ENCODE measurements at places on chromosomes 6 and 20. TPM values are rescaled to one million over a fixed set of nuclear protein-coding genes. Genes with fewer than 3 reads are reported as not detected.

EPB41L1 gene
- 2.3 TPM for total RNA-seq

- DNase-seq = no peak
These were observed 50.9 kb upstream of the PDE10A start for GRCh38 chr6:165713845-165714466.

- no peak for DNase-seq
These were observed 60.0 kb upstream of the BTN3A2 start for GRCh38 chr6:26304797-26305640.

DNA sequence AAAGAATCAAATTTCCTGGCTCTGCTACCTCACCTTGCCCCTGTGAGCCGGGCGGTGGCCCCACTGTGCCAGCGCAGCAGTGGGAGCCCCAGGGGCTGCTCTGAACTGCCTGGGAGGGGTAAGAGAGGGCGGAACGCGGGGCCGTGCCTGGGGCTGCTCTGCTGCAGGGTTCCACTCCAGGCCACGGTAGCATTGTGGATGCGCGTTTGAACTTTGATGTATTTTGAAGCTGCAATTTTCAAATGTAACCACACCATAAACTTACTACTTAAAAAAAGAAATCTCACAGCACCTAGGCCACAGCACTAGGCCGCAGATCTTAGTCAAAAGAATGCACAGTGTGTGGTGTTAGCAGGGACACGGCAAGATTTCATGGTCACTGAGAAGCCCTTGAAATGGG lies 57.5 kb downstream of the PRDM1 start:
- no peak for DNase-seq

- no peak for DNase-seq
These were observed 313.0 kb downstream of the FRK start for GRCh38 chr6:115747719-115748118.

DNA sequence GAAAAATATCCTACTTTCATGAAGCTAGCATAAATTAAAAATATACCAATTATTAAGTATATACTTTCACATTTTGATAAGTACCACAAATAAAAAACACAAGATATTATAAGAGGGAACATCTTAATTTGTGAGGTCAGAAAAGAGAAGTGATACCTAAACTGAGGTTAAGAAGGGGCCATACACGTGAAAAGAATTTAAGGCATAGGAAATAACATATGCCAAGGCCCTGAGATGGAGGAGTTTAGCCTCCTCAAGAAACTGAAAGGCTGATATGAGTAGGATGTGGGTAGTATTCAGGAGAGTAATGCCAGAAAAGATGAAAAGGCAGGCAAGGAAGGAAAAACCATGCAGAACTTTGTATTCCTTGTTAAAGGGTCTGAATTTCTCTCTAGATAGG lies 116.6 kb upstream of the HTR1E start:
- DNase-seq = no peak

DNA sequence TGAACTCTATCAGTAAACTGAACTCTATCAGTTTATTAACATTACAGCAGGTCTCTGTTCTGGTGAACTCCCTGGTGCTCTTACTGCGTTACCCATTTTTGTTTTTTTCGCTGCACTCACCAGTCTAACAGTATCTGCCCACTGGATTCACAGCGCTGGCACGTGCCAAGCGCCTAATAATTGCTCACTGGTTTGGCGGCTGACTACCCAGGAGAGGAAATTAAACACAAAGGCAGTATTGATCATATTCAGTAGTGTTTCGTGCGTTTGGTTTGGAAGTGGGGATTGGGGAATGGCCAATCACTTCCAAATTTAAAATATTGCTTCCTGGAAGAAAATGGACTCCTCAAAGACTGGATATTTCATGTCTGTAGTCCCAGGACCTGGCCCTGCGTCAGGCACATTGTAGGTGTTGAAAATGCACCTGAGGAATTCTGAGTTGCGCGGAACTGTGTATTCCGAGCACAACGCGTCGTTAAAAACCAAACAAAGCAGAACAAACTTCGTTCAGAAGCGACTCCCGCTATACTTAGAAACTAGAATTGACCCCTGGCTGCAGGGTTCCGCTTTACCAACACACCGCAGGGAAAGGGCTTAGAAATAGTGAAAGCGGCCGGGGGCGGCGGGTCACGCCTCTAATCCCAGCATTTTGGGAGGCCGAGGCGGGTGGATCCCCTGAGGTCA lies 1.1 kb upstream of the RPS12 start:
- DNase-seq = no peak

GRCh38 chr20:50270569-50270968 lies 79.9 kb downstream of the CEBPB start:
- no peak for DNase-seq

- no peak for DNase-seq
These were observed 12.8 kb upstream of the PGC start for GRCh38 chr6:41759905-41760579.

- no peak for DNase-seq
These were observed 19.4 kb downstream of the TMEM200A start for GRCh38 chr6:130385064-130385695.

DNA sequence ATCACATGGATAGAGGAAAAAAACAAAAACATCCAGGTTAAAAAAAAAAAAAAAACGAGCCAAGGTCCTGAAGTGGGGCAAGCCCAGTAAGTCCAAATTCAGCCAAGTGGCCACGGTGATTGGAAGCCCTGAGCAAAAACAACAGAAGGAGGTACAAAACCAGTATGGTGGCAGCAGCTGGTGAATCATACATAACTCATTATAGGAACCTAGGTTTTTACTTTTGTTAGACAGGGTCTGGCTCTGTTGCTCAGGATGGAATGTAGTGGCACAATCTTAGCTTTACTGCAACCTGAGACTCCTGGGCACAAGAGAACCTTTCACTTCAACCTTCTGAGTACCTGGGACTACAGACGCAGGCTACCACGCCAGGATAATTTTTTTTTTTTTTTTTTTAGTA lies 22.7 kb upstream of the MYB start:
- no peak for DNase-seq
